ENCODE measurements at places on chromosomes 5 and 9.

DNA sequence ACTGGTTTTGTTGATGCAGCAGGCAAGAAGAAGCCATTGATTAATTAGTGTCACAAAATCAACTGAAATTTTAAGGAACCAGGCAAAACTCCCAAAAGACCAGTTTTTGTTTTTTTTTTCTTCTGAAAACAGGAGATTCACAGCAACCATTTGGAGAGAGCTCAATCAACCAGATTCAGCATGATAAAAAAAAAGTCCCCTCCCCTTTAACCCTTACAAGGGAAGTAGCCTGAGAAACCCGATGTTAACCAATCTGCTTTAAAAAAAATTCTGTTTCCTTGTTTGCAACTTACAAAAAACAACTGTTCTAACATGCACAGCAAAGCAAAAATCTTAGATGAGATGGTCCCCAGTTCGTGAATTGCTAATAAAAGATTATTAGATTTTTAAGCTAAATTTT is 59.7 kb downstream of the HMHB1 start:
- DNase-seq: no peak

DNA sequence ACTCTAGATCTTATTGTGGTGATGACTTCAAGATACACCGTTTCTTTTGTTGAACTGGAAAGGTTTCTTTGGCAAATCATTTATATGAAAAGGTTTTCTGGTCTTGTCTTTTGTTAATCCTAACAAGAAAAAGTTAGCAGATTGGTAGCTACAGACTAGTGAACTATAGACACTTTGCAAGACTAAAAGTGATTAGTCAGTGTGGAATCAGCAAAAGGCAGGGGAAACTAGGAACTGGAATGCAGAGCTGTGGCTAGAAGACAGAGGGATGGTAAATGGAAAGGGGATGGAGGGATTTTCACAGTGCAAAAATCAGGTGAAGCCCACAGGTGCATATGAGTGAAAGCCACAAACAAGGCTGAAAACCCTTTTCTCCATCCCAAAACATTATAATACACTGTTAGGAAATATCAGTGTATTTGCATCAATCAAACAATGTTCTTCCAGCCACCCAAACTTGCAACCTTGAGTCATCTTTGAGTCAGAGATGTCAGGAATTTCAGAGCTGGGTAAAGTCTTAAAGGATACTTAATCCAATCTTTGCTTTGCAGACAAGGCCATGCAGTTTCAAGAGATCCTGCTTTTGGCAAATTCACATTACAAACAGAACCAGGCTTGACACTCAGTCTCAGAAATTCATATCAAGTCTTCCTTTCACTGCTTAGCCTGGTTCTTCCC is 52.7 kb downstream of the PLK2 start:
- no peak for DNase-seq

DNA sequence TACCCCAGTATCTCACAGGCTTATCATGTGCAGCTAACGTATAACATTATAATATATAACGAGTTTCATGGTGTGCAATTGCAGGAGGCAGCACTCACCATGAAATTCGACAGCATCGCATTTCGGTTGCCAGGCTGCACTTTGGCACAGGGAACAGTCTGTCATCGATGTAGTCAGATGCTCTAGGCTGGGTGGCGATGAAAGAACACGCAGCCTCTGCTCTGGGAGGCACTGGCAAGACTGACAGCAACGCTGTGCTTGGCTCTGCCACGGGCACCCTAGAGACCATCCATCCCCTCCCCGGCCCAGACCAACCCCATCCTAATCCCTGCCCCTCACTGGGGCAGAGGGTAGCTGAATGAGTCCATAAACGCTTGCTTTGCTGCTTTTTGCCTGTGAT is 290.8 kb downstream of the MED10 start:
- DNase-seq: no peak

- no peak for DNase-seq
Observed at GRCh38 chr5:176779537-176779936, 30.8 kb upstream of the UNC5A start.

DNA sequence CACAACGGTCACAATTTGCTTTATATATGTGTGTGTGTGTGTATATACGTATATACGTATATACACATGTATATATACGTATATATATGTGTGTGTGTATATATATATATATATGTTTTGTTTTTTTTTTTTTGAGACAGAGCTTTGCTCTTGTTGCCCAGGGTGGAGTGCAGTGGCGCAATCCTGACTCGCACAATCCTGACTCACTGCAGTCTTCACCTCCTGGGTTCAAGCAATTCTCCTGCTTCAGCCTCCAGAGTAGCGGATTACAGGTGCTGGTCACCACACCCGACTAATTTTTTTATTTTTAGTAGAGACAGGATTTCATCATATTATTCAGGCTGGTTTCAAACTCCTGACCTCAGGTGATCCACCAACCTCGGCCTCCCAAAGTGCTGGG is 3.1 kb downstream of the RNF38 start:
- no peak for DNase-seq

GRCh38 chr9:37747271-37747753 is 6.3 kb upstream of the TRMT10B start:
- DNase-seq: peak; percentile 32

DNA sequence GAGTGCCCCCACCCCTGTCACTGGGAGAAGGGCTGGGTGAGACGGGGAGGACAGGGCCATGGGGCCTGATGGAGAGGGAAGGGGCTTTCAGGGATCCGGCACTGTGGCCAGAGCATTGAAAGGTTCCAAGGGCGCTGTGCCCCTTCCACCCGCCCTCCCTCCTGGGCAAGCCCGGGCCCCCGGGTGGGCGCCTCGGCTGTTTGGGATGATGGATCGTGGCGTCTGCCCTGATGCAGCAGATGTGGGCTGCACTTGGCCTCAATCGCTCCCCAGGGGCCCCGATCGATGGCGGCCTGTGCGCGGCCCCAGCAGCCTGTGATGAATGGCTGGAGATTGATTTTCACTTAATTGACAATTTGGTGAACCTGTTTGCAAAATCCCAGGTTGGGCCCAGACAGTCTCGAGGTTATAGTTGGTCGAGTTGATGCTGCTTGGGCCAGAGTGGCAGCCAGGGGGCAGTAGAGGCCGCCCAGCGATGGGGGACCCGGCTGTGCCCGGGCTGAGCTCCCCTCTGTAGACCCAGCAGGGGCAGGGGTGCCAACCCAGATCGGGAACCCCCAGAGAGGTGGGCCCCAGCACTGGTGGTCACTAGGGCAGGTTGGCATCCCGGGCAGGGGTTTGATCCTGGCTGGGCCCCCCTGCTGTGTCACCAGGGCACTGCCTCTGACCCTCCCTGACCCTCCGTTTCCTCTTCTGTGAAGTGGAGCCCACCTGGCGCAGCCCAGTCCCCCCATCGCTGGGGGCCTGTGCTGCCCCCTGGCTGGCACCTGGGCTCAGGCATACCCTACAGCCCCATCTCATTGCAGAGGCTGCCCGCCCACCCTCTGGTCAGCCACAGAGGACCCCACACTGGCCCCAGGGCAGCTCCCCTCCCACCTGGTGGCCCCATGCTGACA is 34.7 kb downstream of the LHX3 start:
- DNase-seq: no peak

GRCh38 chr9:94982211-94982610 is 255.7 kb downstream of the AOPEP start:
- DNase-seq: no peak

DNA sequence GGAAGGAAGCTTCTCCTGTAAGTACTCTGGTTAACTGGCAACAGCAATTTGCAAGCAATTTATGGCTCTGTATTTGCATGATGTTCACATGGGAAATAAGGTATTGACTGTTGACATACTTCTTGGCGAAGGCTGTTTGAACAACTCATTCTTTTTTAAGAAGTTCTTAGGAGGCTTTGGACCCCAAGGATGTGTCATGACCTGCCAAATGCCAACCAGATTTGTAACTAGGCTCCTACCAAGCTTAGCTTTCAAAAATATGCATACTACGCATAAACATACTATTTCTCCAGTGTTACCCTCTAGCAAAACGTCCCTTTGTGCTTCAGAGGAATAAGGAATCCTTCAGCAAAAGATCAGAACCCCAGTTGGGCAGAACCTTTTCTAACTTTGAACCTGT is 165.2 kb upstream of the MSX2 start:
- no peak for DNase-seq

GRCh38 chr9:124800306-124801259 is 23.6 kb downstream of the OLFML2A start:
- DNase-seq: no peak

- no peak for DNase-seq
Observed at GRCh38 chr5:93675460-93676450, 65.6 kb downstream of the POU5F2 start.

- no peak for DNase-seq
Observed at GRCh38 chr5:14775857-14776256, 95.7 kb downstream of the ANKH start.

- no peak for DNase-seq
Observed at GRCh38 chr5:128667152-128667551, 129.1 kb upstream of the FBN2 start.

GRCh38 chr9:15714746-15715145 is 161.9 kb downstream of the CCDC171 start:
- no peak for DNase-seq

DNA sequence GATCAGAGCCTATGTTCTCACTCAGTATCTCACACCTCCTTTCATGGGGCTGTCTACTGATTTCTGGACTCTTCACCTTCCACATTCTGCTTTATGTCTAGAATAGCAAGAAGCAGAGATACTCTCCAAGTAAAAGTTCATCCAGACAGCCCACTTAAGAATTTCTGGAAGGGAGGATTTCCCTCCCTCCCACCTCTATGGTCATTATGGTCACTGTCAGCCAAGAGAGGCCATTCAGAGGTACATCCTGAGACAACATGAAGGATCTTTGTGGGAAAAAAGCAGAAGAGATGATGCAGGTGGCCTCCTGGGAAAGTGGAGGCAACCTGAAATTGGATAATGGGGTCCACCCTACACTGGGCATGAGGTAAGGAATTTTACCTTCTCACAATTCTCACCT is 179.5 kb upstream of the ZNF462 start:
- DNase-seq: no peak

GRCh38 chr9:77648234-77649108 is at the start of gene GNA14:
Gene GNA14, minus strand, starts transcription at chr9:77648322. Its CDS starts 529 bp downstream, at chr9:77647793.
- no peak for DNase-seq

- DNase-seq: no peak
Observed at GRCh38 chr5:167001246-167001645, 1290.2 kb upstream of the WWC1 start.

DNA sequence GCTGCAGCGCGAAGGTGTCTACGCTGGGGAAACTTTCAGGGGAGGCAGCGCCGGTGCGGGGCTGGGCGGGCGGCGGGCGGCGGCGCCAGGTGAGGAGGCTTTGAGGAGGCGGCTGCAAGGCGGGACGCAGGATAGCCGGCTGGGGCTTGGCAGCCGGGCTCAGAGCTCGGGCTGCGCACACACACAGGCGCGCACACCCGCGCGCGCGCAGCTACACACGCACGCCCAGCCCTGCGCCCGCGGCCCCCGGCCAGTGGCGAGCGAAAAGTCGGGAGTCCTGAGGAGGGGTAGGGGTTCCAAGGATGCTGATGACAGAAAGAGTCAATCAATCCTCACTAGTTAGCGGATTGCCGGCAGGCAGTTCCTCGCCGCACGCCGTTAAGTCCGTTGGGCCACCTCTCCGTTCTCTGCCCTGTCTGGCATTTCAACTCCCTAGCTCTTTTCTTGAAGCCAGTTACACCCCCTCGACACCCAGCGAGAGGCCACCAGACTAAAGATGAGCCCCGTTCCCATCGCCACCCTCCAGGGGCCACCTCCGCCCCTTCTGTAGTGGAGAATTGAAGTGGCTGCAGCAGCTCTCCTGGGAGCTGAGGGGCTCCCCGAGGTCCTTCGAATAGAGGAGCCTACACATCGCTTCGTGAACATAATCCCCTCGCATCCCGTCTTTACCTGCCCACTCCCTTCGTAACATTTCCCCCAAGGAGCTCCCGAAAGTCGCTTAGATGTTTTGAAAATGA is 1640.3 kb upstream of the C9orf72 start:
- no peak for DNase-seq

- DNase-seq: no peak
Observed at GRCh38 chr9:137630126-137630525, 11.3 kb downstream of the EHMT1 start.

Measured in stimulated activated CD8-positive, alpha-beta memory T cell treated with anti-CD3 and anti-CD28 coated beads, Interleukin-7, amount 100 ng/mL, for 4 hours (primary cell).